Activated T-cell treated with anti-CD3 and anti-CD28 coated beads for 4 hours (primary cell): ENCODE measurements at places on chromosomes 7 and 10.

GRCh38 chr10:119501690-119502089 is 40.8 kb downstream of the RGS10 start:
- DNase-seq, result no peak

DNA sequence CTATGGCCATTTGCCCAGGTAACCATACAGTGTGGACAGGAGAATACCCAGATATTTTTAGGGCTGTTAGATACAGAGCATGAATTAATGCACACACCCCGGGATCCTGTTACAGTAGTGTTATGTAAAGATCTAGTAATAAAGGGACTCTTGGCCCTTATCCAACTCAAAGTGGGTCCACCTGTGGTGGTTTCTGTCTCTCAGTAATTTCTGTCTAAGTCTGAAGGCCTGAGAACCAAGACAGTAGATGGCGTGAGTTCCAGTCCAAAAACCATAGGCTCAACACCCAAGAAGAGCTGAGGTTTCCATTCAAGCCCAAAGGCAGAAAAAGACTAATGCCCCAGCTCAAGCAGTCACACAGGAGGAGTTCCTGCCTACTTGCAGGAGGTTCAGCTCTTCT is 277.7 kb downstream of the ZEB1 start:
- no peak for DNase-seq

- no peak for DNase-seq
These were observed 190.5 kb downstream of the TMEM26 start for GRCh38 chr10:61262486-61263261.

GRCh38 chr7:27102581-27103442 is at the start of gene HOXA2:
Gene HOXA2, minus strand, starts transcription at chr7:27102683. Its CDS starts 183 bp downstream, at chr7:27102500.
- DNase-seq, result no peak

DNA sequence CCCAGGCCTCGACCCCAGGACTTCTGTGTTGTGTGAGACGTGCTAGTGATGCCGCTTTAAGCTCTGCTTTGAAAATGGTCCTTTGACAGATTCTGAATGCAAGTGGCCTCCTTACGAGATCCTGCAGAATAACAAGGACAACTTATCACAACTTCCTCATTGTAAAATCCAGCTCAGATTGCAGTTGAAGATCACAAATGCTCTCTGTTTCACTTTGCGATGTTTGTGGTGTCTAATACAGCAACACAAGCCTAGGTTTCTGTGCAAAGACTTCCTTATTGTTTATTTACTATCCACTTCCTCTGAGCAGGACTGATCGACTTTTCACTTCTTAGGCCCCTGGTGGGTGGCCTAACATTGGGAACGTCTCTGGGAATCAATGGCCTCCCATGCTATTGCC is 31.7 kb upstream of the INSIG1 start:
- DNase-seq, result no peak

GRCh38 chr7:38306171-38306570 is 32.7 kb upstream of the TARP start:
- no peak for DNase-seq

DNA sequence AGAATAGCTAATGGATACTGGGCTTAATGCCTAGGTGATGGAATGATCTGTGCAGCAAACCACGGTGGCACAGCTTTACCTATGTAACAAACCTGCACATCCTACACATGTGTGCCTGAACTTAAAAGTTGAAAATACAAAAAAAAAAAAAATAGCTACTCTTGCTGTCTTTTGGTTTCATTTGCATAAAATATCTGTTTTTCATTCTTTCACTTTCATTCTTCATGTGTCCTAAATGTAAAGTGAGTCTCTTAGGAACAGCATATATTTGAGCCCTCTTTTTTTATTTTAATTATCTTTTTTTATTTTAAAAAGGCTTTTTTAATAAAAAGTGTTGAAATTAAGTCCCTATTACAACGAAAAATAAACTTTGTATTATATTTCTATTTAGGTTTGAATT is 836.1 kb upstream of the KCND2 start:
- DNase-seq, result no peak

GRCh38 chr10:94439275-94439861 is 37.0 kb downstream of the TBC1D12 start:
- DNase-seq, result no peak

GRCh38 chr7:43244784-43245183 is 132.3 kb downstream of the HECW1 start:
- no peak for DNase-seq

DNA sequence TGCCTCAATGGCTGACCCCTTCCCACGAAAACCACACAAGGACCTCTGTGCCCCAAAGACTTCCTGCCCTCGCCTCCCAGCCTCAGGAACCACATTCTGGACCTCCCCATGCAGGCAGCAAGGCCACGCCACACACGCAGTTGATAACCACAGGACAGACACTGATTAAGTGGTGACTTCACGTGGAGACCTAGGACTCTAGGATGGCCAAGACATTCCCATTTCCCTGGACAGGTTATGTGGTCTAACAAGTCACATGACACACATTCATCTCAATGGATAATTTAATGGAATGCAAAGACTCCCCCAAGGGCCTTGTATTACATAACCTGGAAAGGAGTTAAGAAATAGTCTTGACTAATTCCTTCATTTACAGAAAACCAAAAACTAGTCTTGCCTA is 110.2 kb downstream of the LARP4B start:
- DNase-seq, result no peak

GRCh38 chr10:34343764-34344163 is 471.3 kb downstream of the PARD3 start:
- DNase-seq, result no peak

GRCh38 chr10:83677795-83678194 is 461.5 kb upstream of the GHITM start:
- DNase-seq, result no peak

GRCh38 chr10:75043256-75044131 is 68.0 kb upstream of the SAMD8 start:
- DNase-seq, result peak; percentile 13
